Left ventricle myocardium inferior (tissue), 1 donor: ENCODE measurements at places on chromosomes 7 and 10. TPM values are rescaled to one million over a fixed set of nuclear protein-coding genes. Genes with fewer than 3 reads are reported as not detected.

TMEM236 gene
- total RNA-seq = 0.66 TPM

FGFBP3 gene
- 0.22 TPM for total RNA-seq

GRCh38 chr7:29035044-29035740 lies 77.1 kb upstream of the TRIL start:
- no peak for DNase-seq
- peak overlapping the region; percentile 44 for H3K27ac ChIP-seq
- no peaks in the 10 kb centered on the region for H3K27me3 ChIP-seq
- no peak overlapping the region for H3K4me3 ChIP-seq
- no peaks in the 10 kb centered on the region for H3K36me3 ChIP-seq

DNA sequence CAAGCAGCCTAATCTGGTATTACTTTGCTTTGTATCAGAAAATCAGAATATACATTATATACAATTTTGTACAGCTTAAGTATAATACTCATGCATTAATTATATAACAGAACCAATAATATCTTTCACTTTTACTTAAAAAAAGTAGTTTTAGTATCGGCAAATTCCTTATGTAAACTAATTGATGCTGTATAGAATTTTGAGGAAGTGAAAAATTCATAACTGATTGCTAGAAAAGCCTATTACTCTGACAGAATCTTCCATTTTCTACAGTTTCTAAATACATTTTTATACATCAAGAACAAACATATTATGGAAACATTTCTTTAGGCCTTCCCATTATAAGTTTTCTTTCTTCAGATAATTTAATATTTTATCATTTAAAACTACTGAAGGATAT lies 124.0 kb upstream of the GPR22 start:
- H3K27me3 ChIP-seq = no peaks in the 10 kb centered on the region
- H3K4me1 ChIP-seq = no peaks in the 10 kb centered on the region
- no peak for DNase-seq
- H3K27ac ChIP-seq = no peak overlapping the region

GRCh38 chr10:132204781-132205473 lies 18.2 kb downstream of the DPYSL4 start:
- H3K36me3 ChIP-seq = peaks cover 29% of the 10 kb centered on the region
- peaks cover 22% of the 10 kb centered on the region for H3K4me1 ChIP-seq
- H3K27me3 ChIP-seq = no peaks in the 10 kb centered on the region

MALRD1 gene
- 0.47 TPM for total RNA-seq

DNA sequence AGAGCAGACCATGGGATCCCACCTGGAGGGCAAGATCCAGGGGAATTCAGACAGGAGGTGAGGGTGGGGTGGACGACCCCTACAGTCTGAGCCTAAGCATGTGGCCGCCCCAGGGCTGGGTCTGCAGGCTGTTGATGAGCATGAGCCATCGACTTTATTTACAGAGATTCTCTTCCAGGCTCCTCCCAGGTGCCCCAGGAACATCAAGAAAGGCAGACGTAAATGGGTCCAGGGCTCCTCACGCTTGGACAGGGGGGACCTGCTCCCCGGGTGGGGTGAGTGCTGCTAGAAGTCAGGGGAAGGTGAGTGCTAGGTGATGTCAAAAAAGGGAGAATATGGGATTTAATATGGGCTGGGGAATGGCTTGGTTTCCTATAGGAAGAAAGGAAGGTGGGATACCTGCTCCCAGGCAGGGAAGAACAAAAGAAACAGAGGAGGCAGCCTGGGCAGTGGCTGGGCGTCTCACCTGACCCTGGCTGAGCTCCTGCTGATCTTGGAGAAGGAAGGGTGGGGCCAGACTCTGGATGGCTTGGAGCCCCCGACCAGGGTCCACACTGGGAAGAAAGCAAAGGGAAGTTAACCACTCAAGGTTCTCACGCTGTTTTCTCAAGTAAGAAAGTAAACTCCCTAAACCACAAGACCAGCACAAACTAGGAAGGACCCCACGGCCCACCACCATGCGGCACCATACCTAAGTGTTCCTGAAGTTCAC lies 162.1 kb upstream of the SHH start:
- peaks cover 81% of the 10 kb centered on the region for H3K27me3 ChIP-seq
- H3K27ac ChIP-seq = no peak overlapping the region
- no peaks in the 10 kb centered on the region for H3K36me3 ChIP-seq
- H3K4me1 ChIP-seq = no peaks in the 10 kb centered on the region

- no peak overlapping the region for H3K4me3 ChIP-seq
- peaks cover 7% of the 10 kb centered on the region for H3K27me3 ChIP-seq
- no peak overlapping the region for H3K27ac ChIP-seq
Measured at GRCh38 chr10:11647676-11648075, 36.2 kb upstream of the USP6NL start.

DNA sequence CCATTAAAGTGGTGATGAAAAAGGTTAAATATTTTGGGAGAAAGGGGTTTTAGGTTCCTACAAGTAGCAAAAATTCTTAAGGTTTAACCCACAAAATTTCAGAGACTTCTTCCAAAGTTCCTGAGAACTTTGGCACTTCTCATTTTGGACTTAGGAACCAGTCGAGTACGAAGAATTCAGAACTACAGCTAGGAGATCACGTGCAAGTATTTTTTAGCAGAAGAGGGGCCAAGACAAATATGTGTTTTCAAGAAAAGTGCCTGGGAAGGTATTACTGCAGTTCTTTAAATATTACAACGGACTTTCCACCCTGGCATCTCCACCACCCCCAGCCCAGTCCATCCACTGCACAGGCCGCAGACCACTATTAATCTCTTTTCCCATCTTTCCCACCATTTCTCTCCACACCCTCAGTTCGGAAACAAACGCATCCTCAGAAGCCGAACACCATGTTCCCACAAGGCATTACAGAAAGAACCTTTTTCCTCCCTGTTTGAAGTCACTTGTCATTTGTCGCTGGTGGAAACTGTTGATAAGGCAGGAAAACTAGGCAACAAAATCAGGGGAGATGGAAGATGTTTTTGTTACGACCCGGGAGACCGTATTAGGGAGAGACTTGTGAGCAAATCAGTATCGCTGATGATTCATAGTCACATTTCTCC lies 7.1 kb downstream of the INHBA start:
- peaks cover 64% of the 10 kb centered on the region for H3K27me3 ChIP-seq
- no peaks in the 10 kb centered on the region for H3K36me3 ChIP-seq
- peak overlapping the region; percentile 69 for H3K27ac ChIP-seq
- H3K4me3 ChIP-seq = peak overlapping the region; percentile 54
- peaks cover 42% of the 10 kb centered on the region for H3K4me1 ChIP-seq
- no peak for DNase-seq

DNA sequence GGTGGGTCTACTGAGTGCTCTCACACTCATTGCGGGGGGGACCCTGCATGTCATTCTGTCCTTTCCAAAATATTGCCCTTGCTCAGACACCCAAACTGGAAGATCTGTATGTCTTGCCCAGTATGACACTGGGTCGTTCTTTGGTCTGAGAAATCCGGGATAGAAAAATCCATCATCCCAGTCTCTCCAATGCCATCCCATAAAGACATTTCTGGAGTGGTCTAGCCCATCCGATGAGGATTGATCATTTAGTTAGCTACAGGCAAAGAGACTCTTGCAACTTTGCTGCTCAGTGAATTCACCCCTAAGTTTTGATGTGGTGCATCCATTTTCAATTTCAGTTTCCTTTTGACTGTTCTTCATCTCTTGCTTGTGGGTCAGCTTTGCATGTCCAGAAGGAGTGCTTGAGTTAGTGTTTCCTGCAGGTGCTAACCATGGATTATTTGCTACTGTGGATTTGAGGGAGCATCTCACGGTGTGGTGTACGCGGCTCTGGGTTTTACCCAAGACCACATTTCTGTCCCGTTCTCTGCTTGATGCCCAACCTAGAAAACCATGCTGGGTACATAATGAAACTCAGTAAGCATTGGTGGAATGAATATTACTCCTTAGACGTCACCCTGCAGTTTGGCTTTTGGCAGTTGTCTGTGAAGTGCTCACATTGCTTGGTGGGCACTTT lies 247.0 kb upstream of the MKI67 start:
- DNase-seq = no peak
- no peaks in the 10 kb centered on the region for H3K4me1 ChIP-seq
- no peak overlapping the region for H3K27ac ChIP-seq
- no peaks in the 10 kb centered on the region for H3K36me3 ChIP-seq
- no peak overlapping the region for H3K4me3 ChIP-seq

DNA sequence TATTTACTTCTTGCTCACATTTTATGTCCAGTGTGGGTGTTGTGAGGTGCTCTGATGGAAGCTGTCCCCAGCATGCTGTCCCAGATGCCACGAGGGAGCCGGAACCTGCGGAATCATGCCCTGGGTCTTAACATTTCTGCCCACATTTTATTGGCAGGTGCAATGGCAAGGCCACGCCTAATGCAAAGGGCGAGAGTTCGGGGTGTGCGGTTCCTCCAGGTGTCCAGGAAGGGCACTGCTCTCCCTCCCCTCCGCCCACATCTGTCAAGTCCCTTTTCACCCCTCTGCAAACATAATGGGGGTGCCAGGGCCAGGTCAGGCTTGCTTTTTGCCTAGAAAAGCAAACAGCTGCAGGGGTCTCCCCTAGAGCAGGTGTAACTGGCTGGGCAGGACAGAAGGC lies 16.4 kb downstream of the PDAP1 start:
- peak overlapping the region; percentile 72 for H3K27ac ChIP-seq
- peak overlapping the region; percentile 75 for H3K4me3 ChIP-seq
- peaks cover 71% of the 10 kb centered on the region for H3K36me3 ChIP-seq
- H3K4me1 ChIP-seq = peaks cover 32% of the 10 kb centered on the region
- no peaks in the 10 kb centered on the region for H3K27me3 ChIP-seq

- DNase-seq = no peak
- H3K4me3 ChIP-seq = no peak overlapping the region
- no peaks in the 10 kb centered on the region for H3K36me3 ChIP-seq
- no peaks in the 10 kb centered on the region for H3K27me3 ChIP-seq
- no peak overlapping the region for H3K27ac ChIP-seq
Measured at GRCh38 chr10:96188916-96189315, 58.8 kb downstream of the ZNF518A start.
